Cerebellar nuclear complex (tissue), 1 donor: ENCODE measurements at places on chromosomes 2 and 18.

DNA sequence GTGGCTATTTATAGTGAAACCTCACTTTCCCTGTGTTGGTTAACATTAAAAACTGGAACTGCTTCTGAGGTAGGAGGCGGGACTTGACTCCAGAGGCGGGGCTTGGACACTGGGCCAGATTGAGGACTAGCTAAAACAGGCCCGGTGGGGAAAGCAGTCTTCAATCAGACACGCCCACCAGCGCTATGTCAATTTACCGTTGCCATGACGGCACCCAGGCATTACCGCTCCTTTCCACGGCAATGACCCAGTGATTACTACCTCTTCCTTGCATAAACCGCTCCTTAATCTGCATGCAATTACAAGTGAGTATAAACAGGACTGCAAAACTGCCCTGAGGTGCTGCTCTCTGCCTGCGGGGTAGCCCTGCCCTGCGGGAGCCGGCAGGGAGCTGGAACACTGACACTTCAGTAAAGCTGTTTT, 35.3 kb downstream of the LRRFIP1 start:
- no peak for DNase-seq

DNA sequence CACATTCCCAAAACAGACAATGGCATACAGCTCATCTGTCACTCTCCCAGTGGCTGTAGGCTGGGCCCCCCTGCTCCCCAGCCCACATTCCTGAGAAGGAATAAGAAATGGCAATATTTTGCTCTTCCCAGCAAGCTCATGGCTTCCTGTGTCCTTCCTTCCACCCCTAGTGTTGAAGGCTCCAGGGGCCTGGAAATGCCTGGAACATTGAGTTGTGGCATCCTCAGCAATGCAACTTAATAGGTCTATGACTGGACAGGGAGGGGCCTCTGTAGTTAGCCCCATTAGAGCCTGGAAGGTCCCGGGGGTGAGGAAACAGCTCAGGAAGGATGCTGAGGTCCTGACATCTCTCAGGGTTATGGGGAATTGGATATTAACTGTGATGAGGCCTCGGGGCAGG, 3.3 kb downstream of the KIF3C start:
- no peak for DNase-seq

DNA sequence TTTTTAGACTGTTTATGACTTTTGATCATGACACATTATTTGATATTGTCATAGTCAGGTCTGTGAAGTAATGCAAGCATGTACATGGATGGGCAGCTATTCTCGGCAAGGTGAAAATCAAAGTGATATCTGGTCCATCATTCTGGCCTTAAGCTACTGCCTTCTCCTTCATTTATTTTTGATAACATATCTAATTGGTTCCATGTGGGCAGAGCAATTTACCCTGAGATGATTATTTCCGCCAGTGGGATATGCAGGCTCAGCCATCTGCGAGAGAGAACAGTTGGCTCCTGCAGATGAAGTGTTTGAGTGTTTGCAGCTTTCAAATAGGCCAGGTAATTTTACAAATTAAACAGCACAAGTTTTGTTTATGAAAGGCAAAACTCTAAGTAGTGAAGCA, 116.4 kb downstream of the LYPD6 start:
- no peak for DNase-seq

DNA sequence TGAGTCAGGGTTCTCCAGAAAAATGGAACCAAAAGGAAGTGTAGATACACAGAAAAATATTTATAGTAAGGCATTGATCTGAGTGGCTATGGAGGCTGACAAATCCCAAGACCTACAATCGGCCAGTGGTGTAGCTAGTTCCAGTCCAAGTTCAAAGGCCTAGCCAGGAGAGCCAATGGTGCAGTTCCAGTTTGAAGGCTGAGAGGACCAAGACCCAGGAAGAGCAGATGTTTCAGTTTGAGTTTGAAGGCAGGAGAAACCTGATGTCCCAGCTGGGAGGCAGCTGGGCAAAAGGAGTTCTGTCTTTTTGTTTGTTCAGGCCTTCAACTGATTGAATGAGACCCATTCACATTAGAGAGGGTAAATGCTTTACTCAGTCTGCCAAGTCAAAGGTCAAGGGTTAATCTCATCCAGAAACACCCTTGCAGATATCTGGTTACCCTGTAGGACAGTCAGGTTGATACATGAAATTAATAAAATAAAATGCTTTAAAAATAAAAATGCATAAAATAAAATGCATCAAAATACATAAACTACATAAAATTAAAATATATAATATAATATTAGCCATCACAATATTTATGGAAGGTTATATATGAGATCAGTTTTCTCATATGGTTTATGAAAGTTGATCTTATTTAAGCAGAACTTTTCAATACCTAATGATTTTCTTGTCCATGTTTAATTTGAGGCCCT, 38.7 kb downstream of the KCNE4 start:
- no peak for DNase-seq

DNA sequence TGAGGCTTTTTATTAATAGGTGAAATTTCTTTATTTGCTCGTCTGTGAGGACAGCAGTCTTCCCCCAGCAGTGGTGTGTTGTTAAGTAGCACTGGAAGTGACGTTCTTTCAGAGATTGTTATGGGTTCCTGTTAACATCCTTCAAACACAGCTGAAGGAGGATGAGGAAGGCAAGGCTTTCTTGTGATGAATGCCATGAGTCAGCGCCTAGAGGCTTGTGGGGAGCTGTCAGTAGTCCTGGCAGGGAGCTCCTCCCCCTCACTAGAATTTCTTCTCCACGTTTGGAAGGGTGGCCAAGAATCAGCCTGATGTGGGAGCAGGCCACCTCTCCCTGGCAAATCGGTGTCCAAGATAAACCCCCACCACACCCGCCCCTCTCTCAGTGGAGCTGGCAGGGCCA, 113.2 kb downstream of the ARHGEF4 start:
- DNase-seq = no peak

DNA sequence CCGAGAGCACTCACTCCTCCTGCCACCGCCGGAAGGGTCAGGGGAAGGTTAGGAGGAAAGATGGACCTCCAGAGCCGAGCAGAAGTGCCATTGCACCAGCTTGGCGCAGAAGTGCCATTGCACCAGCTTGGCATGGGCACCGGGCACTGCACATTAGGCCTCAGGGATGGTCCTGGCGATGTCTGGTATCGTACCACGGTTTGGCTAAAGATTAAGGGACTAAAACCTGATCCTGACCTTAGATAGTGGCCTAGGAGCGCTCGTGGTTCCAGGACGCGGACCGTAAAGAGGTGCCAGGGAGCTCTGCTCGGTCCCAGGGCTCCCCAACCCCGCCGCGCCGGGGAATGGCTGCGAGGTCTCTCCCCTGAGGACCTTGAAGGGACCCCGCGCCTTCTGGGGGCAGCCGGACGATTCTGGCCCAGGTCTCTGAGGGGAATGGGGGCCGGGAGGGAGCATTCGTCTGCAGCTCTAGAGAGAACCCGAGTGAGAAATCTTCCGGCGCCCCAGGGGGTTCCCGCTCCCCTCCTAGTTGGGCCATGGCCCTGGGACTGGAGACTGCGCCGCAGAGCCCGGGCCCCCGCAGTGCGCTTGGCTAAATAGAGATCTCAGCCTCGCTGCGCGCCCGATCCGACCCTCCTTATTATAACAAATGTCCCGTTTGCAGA, 1.8 kb downstream of the PAX8 start:
- DNase-seq = no peak

GRCh38 chr2:15638720-15639119, 47.1 kb downstream of the DDX1 start:
- no peak for DNase-seq

GRCh38 chr2:200471324-200471848, 38.5 kb downstream of the KCTD18 start:
- DNase-seq = no peak

DNA sequence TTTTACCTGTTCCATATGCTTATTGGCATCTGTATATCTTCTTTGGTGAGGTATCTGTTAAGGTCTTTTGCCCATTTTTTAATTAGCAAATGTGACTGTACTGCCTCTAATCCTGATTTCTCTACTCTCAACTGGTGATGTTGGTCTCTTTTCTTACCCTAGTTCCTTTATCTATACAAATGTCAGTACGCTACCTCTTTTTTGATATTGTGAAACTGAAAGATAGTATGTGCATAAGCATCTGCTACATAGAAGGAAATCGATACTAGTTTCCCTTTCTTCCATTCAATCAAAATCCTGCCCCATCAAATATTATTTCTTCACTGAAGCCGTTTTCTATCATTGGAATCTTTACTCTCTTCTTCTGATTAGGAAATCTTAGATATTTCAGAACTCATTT, 194.9 kb upstream of the SPOPL start:
- DNase-seq = no peak

GRCh38 chr2:232866104-232866503, 4.0 kb upstream of the SNORC start:
- DNase-seq = no peak

- DNase-seq = no peak
Observed at GRCh38 chr2:16035747-16036745, 95.7 kb downstream of the MYCN start.

GRCh38 chr18:69631281-69631680, 230.6 kb downstream of the DOK6 start:
- no peak for DNase-seq

GRCh38 chr2:99806758-99807157, 316.9 kb upstream of the REV1 start:
- DNase-seq = no peak

DNA sequence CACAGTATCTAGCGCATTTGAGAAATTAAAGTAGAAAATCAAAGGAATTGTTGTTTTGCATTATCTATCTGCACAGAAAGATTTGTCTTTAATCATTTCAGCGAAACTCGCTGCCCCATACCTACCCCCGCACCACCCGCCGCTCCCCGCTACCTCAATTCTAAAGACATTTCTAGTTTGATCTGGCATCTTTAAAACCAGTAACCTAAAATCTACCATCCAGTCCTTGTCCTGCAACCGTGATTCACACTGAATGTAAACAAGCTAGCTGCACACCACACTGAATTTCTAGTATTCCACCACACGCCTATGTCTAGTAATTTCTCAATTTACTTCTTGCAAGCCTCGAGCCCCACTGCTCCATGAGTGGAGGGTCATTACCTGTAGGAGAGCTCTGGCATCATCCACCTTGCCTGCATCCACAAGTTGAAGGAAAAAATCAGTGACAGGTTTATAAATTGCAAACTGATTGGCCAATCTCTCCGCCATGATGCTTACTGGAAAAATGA, 60.1 kb downstream of the ABCG8 start:
- no peak for DNase-seq

- no peak for DNase-seq
Observed at GRCh38 chr2:202040079-202040844, 6.6 kb downstream of the FZD7 start.

GRCh38 chr18:62741118-62741566, 25.8 kb downstream of the PHLPP1 start:
- no peak for DNase-seq

DNA sequence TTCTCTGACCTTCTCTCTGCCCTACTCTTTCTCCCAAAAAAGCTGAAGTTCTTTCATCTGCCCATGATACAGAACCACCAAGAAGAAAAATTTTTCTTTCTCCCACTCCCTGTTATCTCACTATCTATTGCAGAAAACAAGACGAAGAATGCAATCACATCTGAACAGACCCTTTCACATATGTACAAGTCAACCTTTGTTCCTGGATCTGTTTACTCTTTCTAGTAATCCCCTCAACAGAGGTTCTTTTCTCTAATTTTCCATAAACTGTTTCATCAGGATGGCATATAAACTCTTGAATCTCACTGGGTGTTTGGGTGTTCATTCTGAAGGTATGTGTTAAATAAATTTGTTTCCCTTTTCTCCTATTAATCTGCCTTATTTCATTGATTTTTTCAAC, 1262.7 kb upstream of the NRXN1 start:
- no peak for DNase-seq

- no peak for DNase-seq
Observed at GRCh38 chr2:219444566-219445091, 10.0 kb downstream of the SPEG start.

DNA sequence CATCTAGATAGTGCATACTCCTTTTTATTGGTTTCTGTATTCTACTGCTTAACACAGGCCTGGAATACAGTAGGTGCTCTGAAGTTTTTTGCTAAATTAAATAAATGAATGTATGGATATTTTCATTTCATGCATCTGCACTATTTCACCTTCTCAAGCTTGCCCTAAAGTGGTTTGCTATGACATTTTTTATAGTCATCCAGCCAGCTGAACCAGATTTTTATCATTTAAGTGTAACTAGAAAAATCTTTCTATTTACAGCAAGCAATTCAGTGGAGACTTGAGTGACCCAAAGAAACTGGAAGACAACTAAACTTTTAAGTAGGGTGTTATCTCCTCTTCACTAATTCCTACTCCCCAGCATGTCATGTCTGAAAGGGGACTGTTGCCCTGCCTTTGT, 354.9 kb downstream of the OSR1 start:
- no peak for DNase-seq

GRCh38 chr18:55432307-55433040, 155.5 kb downstream of the TCF4 start:
- DNase-seq = no peak

DNA sequence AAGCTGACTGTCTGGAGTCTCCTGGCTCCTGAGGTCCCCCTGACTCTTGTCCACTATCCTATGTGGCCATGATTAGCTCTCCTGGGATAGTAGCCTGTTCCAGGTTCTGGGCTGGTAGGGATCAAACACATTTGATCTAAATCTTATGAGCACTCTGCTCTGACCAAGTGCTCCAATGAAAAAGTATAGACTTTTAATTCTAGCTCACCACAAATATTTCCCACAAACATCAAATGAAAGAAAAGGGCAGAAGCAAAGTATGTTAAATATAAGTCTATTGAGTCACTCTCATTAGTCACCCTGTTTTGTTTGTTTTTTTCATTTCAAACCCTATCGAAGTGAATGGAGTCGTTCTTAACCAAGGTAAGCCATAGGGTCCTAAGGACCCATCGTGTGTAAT, 39.7 kb upstream of the NEDD4L start:
- DNase-seq = no peak

- no peak for DNase-seq
Observed at GRCh38 chr2:99845296-99845695, 297.1 kb downstream of the AFF3 start.

DNA sequence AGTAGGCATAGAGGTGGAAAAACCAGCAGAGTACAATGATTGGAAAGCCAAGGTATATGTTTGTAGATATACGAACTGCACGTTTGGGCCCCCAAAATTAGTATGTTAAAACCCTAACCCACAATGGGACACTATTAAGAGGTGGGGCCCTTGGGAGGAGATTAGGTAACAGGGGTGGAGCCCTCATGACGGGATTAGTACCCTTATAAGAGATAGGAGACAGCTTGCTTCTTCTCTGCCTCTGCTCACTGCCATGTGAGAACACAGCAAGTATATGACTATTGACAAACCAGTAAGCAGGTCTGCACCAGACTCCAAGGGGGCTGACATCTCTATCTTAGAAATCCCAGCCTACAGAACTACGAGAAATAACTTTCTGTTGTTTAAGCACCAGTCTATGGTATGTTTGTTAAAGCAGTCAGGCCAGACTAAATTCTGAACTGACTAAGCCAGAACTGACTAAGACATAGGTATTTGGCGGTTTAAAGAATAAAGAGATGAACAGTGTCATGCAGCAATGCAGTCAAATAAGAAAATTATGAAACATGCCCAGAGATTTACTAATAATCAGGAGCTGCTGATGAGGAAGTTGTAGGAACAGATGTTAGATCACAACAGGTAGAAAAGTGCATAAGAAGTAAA, 182.9 kb downstream of the DYM start:
- no peak for DNase-seq

- DNase-seq = no peak
Observed at GRCh38 chr18:48454261-48454757, 45.1 kb upstream of the ZBTB7C start.
